H9 (cell line): ENCODE measurements at places on chromosomes 4 and X.

DNA sequence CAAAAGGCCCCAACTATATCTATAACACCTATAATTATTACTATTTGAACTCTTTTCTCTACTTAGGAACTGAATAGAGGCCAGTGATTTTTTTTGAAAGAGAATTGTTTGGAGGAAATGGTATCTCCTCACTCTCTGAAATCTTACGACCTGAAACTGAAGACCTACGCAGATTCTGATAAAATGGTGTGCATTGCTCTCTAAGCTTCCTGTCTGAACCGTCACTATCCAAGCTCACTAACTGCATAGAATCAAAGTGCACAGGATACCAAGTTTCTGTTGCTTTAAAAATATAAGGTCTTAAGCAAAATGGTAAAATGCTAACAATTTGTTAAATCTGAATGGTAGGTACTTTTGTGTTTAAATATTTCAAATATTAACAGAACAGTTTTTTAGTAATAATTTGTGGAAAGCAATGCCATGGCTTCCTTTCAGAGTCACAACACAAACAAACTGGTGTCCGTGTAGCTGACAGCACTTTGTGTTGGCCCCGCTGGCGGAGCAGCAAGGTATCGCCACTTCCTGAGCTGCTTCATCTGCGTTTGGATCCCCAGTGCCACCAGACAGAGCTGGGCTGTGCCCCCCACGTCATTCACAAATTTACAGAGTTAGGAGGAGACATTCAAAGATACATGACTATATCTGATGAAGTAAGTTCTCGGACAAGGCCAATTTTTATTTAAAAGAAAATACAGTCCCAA, 313.9 kb downstream of the FBXW7 start:
- DNase-seq = no peak

GRCh38 chrX:51361251-51361650, 28.6 kb downstream of the NUDT10 start:
- DNase-seq = peak; percentile 31

- peak; percentile 39 for DNase-seq
These were observed 318.1 kb upstream of the CASK start for GRCh38 chrX:42241421-42241820.

- no peak for DNase-seq
These were observed 117.6 kb downstream of the MAB21L2 start for GRCh38 chr4:150699599-150699998.

GRCh38 chr4:112214390-112215264, 17.0 kb upstream of the AP1AR start:
- no peak for DNase-seq

- DNase-seq = no peak
These were observed 19.8 kb downstream of the KLHL34 start for GRCh38 chrX:21638311-21638710.

DNA sequence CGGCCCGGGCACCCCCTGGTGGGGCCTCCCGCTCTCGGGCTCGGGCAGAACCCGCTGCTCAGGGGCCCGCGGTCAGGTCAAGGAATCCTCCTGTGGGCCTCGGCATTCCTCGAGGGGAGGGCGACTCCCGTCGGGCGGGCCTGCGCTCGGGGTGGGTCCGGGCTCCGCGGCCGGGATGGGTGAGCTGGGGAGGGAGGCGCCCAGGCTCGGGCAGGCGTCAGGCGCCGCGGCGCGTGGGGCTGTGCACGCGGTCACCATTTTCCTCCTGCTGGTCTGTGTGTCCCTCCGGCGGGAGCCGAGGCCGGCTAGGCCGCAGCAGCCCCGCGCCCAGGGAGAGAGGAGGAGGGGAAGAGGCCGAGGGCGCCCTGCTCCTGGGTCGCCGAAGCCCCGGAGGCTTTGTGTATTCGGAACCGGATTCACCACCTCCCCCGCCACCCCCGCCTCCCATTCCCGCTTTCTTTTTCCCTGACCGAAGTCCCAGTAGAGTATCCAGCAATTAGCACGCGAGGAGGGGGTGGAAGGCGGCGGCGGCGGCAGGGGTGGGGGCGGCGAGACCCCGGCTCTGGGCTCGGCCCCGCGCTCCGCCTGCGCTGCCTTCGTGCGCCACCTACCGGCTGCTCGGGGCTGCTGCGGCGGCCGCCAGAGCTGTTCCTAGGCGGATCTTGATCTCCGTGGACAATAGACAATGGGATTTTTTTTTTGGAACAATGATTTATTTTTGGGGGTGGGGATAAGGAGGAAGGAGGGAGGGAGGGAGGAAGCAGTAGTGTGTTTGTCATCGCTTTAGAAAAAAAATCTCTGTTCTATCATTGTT, 99.0 kb upstream of the MAML3 start:
- DNase-seq = peak; percentile 81

- DNase-seq = no peak
These were observed 175.8 kb downstream of the QDPR start for GRCh38 chr4:17336069-17336468.
